Fibroblast of skin of back (primary cell): ENCODE measurements at places on chromosomes 11 and 22.

- no peak for DNase-seq
Measured at GRCh38 chr11:111527279-111527678, 12.7 kb downstream of the HOATZ start.

DNA sequence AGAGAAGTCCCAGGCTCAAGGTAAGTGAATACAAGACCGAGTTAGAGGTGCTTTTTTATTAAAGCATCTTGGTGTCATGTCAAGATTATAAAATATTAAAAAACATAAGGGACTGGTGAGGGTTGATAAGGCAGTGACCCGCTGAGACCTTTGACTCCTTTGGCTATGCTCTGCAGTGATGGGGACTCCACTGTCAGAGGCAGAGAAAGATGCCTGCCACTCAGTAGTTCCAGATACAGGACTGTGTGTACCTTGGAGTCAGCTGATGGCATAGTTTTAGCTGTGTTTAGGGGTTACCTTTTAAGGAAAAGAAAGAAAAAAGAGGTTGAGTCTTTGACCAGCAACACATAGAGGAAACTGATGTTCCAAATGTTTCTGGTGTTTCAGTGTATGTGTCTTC is 40.8 kb downstream of the SHISA8 start:
- DNase-seq: no peak

- no peak for DNase-seq
Measured at GRCh38 chr11:16547879-16548278, 190.6 kb upstream of the C11orf58 start.

DNA sequence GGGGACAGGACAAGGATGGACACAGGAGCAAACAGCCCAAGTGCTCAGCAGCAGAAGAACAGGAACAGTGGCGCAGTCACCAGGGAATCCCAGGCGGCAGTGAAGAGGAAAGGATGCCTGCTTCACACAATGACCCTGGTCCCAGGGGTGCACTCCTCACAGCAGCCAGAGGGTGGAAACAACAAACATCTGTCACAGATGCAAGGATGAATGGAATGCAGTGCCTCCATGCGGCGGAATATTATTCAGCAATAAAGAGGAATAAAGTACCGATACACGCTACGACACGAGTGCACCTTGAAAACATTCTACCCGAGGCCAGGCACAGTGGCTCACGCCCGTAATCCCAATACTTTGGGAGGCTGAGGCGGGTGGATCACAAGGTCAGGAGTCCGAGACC is 12.7 kb downstream of the CSNK1E start:
- DNase-seq: peak; percentile 26

DNA sequence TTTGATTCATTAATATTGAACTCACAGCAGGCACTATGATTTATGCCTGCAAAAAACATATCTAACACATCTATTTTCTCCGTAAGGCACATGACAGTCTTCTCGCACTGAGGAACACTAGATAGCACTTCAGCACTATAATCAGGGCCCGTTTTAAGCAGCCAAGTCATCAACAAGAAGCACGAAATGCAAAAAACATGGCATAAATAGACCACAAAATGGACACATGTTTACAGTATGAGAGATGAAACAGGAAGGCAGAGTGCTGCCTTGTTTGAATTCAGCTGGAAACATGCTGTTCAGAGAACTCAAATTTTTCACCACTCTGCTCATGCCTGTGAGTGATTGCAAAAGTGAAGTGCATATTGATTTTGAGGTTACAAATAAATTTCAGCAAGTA is 205.8 kb upstream of the PDGFD start:
- DNase-seq: no peak

- DNase-seq: no peak
Measured at GRCh38 chr11:61985869-61986268, 18.4 kb upstream of the FTH1 start.

DNA sequence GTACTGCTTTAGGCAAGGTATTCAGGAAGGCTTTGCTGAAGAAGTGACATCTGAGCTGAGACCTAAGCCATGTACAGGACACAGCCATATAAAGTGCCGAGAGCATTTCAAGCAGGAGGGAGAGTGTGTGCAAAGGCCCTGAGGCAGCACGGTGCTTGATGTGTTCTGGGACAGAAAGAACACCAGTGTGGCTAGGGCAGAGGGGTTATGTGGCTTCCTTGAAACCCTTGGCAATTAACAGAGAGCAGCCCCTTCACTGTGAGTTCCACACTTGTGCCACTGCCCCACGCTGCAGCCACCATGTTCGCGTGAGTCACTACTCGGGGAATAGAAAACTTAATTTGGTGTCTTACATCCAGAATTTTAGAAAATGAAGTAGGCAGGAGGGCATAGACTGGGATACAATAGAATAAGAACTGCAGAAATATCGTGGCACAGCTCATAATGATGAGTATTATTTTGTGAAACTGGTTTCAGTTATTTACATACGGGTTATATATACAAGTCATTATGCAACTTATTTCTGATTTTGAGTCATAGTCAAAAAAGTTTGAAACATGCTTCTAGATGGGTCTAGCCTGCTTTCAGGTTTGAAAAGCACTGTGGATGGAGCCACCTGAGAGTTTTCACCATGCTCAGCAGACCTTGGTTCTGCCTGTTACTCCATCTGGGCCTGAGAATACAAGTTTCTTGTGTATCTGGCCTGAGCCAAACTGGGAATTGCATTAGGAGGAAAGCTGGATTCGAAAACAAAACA is 11.8 kb downstream of the IL10RA start:
- no peak for DNase-seq

DNA sequence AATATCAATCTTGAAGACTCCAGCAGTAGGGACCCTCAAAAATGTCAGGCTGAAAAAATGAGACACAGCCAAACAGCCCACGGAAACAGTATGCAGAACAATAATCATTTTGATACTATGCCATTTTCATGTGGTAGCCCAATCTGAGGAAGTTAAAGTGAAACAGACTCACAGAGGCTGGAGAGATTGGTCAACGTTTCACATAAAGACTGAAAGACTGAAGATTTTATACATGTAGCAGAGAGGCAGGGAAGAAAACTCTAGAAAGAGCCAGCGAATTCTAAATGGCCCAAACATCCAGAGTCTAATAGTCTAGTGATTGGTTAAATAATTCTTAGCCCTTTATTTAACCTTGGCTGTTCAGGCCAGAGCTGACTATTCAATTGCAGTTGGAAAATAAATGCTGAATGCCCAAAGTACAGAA is 49.4 kb downstream of the MAML2 start:
- DNase-seq: no peak

- no peak for DNase-seq
Measured at GRCh38 chr22:22080270-22080669, 97.7 kb upstream of the TOP3B start.
